Stimulated activated CD4-positive, alpha-beta T cell treated with anti-CD3 and anti-CD28 coated beads, Interleukin-15, amount 100 ng/mL, for 24 hours (primary cell): ENCODE measurements at places on chromosomes 6 and 20.

- DNase-seq = no peak
These were observed 54.5 kb downstream of the TRIM38 start for GRCh38 chr6:26016963-26017631.

DNA sequence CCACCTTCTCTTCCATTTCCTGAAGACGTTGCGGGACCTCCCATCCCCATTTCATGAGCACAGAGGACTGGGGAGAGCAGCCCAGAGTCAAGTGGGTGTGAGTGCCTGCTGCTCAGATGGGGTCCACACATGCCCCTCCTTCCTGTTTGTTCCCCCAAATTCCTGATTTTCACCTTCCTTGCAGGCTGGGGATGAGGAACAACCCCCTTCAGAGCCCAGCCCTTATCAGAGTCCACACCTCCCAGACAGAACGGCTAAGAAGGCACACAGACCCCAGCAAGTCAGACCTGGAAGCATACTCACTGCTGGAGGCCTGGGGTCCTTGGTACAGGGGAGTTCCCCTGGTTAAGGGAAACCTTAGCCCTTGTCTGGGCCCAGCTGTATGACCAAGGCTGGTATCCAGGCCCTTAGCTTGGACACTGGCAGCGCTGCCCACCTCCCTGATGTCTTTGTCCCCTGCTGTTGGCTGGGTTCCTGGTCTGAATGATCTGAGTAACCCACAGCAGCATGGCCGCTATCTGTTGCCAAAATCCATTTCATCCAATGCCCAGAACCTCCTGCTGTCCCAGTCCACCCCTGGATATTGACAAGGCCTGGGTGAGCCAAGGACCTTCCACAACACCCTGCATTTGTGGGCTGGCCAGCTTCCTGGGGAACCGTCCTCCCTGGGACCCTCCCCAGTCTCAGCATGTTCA, 230.9 kb downstream of the SYNDIG1 start:
- DNase-seq = no peak

DNA sequence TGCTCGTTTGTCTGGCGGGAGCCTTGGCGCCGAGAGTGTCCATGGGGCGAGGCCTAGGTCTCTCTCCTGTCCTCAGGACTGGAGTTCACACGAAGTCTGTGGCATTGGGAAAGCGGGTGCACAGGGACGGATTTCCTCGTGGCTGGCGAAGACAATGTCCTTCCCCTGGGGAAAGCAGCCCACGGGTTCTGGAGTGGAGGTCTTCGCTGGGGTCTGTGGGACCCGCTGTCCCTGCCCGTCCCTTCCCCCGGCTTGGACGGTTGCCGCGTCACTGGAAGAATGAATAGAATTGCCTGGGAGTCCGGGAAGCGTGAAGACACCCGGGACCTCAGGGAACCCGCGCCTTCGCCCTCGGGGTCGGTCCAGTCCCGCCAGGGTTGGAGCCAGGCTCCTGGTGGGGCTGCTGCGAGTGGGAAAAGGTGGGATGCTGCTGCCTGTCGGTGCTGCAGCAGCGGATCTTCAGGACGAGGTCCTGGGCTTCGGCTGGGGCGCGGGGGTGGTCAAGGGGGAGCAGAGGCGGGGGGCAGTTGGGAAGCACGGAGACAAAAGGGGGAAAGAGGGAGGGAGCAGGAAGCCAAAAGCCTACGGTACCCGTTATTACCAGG, 441.8 kb upstream of the DEFB115 start:
- no peak for DNase-seq

DNA sequence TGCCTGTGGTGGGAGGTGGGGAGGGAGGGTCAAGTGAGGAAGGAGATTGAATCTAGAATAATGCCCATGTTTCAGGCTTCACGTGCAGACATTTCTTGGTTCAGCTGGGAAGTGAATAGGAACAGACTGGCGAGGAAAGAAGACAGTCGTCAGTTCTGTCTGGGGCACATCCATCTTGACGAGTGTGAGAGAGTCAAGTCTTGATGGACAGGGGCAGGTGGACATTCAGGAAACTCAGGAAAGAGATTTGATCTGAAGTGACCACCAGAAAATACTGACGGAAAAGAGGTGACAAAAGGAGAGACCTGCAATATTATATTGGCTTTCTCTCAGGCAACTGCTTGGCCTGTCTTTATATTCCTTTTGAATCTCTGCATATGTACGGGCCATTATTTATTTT, 68.6 kb downstream of the ESR1 start:
- DNase-seq = no peak

DNA sequence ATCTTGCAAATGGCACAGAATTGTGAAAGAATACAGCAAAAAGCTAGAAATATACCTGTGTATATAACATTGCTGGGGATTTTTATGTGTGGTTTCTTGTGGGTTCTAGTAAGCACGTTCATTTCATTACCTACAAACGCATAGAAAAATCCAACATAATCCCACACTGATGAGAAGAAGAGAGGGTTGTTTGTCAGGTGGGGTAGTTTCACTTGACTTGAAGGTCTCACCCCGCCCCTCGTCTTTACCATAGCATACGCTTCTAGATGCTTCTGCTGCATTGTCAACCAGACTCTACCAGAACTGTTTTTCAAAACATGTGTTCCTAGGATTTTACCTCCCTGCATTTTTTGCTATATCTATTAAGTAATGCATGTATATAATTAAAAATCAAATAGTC, 284.1 kb upstream of the TAB2 start:
- DNase-seq = peak; percentile 29

GRCh38 chr6:143863771-143864170, 503 bp upstream of the ZC2HC1B start:
- no peak for DNase-seq
